Pulmonary artery endothelial cell (primary cell): ENCODE measurements at places on chromosomes 5 and 9. TPM values are rescaled to one million over a fixed set of nuclear protein-coding genes. Genes with fewer than 3 reads are reported as not detected.

PCDHGA6 gene
- total RNA-seq, result 1.3 and 1.4 TPM in 2 replicates

SLC23A1 gene
- not detected in 2 replicates for total RNA-seq

OCLN gene
- 14.0 and 36.5 TPM in 2 replicates for total RNA-seq

NPR3 gene
- total RNA-seq, result 0.04 and 0.07 TPM in 2 replicates
